Activated naive CD8-positive, alpha-beta T cell treated with anti-CD3 and anti-CD28 coated beads for 36 hours (primary cell): ENCODE measurements at places on chromosomes 12 and 14.
A peak's percentile ranks its signal among the peaks of the same experiment; 100 is the strongest.

DNA sequence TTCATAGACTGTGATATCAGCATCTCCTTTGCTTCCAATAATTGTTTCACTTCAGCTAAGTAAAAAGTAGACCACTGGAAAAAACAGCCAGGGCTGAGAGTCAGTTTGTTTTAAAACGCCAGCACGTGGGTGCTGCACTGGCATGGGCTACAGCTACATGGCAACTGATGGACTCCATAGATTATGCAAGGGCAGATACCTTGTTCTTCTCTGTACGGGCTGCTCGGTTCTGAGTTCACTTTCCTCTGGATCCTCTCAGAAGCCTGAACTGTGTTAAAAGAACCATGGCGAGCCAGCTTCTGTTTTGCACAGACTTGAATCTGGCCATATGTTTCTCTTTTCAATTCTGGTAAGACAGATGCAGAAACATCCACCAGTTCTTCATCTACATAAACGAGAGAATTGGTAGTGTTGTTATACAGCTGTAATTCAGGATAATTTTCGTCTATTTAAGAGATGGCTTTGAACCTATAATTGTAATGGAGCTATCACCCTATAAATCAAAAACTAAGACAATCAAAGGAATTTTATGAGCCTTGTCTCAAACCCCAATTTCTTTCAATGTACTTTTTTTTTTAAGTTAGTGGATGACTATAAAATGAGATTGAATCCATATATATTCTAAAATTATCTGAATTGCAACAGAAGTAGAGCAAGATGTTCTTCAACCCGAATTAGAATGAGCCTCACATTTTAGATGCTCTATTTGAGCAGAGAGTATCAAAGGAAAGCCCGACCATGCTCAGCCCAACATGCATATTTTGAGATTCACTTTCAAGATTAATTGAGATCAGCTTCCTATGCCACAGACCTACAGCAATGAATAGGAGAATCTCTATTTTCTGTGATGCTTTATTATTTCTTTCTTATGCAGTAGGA, 31.5 kb downstream of the E2F7 start:
- no peak for DNase-seq

GRCh38 chr14:61471297-61472005, 150.1 kb downstream of the PRKCH start:
- DNase-seq: no peak

- no peak for DNase-seq
These were observed 5.6 kb downstream of the RIC8B start for GRCh38 chr12:106780010-106780631.

DNA sequence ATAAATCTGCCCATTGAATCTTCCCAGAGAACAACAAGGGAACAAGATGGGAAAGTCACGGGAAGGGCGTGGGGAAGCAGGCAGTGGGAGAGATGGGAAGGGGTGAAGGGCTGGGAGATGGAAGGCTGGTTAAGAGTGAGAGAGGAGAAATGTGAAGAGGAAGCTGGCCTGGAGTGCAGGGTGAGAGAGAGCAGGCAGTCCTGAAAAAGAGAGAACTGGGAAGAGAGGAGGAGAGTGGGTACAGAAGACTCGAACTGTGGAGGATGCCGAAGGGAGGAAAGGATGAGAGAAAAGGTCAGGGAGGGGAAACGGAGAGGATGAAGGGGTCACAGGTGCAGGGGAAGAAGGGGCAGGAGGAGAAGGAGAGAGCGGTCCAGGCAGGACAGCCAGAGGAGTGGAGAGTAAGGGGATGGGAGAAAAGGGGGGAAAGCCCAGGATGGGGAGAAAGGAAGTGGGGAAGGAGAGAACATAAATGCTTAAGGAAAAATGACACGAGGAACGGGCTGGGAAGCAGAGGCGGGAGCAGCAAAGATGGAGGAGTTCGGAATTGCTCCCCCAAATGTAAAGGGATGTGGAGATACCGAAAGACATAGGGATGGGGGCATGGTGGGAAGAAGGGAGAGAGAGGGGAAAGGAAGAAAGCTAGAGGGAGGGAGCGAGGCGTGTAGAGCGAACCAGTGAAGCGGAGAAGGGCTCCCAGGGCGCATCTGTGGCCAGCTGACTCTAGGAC, 1.2 kb downstream of the PIANP start:
- no peak for DNase-seq

DNA sequence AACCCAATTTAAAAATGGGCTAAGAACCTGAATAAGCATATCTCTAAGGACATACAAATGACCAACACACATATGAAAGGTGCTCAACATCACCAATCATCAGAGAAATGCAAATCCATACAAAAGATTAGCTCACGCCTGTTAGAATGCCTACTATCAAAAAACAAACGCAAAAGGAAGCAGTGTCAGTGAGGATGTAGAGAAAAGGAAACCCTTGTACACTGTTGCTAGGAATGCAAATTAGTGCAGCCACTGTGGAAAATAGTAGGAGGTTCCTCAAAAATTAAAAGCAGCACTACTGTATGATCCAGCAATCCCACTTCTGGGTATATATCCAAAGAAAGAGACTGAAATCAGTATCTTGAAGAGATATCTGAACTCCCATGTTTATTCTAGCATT, 133.0 kb downstream of the CPNE8 start:
- DNase-seq: no peak

- DNase-seq: no peak
These were observed 212.9 kb upstream of the HMGA2 start for GRCh38 chr12:65611396-65611795.

DNA sequence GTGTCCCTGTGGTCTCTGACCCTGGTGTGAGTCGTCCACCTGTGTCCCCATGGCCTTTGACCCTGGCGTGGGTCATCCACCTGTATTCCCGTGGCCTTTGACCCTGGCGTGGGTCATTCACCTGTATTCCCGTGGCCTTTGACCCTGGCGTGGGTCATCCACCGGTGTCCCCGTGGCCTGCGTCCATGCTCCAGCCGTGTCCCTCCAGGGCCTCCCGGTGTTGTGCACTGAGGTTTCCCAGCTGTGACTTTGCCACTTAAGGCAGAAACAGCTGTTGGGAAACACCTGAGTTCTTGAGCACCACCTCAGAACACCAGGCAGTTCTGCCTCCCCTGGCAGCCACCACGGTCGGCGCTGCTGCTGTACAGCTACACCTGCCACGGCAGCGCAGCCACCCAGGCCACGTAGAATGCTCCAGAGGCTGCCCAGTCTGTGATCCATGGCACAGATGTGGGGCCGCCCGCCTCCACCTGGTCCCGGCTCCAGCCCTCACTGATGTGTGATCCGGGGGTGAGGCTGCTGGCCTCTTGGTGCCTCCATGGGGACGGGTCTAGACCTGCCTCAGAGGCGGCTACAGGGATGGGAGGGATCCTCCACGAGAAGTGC, 69.1 kb upstream of the GALNT9 start:
- no peak for DNase-seq

DNA sequence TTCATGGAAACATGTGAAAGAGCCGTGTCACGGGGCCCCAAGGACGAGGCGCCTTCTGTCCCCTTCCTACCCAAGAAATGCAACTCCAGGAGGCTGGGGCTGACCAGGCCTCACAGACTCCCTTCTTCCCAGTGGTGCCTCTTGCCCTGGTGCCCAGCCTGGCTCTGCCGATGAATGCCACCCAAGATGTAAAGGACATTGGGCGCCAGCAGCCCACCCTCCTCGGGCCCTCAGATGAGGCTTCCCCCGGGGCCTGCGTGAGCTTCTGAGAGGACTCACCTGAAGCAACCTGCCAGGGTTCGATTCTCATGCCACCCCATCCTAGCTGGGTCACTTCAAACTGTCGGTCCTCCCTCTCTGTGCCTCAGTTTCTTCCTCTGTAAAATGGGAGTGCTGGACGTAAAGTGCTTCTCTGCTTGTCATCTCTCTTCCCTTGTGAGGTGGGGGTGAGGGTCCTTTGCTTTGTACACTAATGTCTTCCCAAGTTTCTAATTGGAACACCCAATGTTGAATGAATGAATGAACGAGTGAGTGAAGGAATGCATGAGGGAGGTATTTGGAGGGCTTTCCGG, 10.8 kb downstream of the FAM222A start:
- DNase-seq: no peak

GRCh38 chr12:128402486-128403243, 135.7 kb downstream of the TMEM132C start:
- DNase-seq: no peak

GRCh38 chr12:32062881-32063280, 43.8 kb upstream of the BICD1 start:
- no peak for DNase-seq

DNA sequence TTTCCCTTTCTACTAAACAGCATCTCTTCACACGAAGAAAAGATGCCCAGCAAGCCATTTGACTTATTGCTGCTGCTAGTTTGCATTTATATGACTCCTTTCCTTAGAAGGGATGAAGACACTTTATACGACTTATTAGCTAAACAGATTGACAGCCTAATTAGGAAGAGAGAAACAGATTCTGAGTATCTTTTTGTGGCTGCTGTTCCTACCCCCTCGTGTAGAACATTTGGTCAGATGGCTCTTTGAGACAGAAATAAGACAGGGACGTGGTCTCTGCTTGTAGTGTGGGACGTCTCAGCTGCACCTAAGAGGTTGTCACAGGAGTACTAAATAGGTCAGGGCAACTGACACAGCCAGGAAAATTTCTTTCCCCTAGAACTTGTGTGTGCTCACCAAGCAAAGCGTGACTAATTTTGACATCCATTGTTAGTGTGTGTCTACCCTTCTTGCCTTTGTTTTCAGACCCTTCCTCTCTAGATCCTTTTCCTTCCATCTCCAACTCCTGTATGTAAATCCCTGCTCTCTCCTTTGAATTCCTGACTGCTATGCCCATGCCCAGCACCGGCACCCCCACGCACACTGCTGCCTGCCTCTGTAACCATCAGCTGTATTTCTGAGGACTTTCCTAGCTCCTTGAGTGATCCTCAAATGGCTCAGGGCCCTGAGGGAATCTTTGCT, 83.2 kb downstream of the DAD1 start:
- no peak for DNase-seq

DNA sequence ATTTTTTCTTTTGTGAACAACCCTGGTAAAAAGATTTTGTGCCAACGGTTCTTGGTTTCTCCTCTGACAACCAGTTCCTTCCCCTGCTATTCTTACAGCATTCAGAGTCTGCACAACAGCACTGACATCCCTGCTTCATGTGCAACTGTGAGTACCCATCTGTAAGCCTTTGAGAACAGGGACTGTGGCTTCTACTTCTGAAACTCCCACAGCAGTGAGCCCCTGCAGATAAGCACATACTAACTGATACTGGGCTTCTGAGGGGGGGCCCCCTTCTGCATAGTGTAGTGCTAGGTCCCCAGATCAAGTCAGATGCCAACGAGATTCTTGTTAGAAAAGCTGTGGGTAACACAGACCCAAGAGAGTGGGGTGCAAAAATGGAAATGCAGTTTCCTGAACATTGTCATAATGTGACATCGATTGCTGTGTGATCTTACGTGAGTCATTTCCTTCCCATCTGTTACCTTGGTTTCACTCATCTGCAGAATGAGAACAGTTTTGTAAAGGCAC, 11.1 kb upstream of the NINJ2 start:
- peak; percentile 84 for DNase-seq

GRCh38 chr12:563787-564298, 99.4 kb downstream of the NINJ2 start:
- no peak for DNase-seq

DNA sequence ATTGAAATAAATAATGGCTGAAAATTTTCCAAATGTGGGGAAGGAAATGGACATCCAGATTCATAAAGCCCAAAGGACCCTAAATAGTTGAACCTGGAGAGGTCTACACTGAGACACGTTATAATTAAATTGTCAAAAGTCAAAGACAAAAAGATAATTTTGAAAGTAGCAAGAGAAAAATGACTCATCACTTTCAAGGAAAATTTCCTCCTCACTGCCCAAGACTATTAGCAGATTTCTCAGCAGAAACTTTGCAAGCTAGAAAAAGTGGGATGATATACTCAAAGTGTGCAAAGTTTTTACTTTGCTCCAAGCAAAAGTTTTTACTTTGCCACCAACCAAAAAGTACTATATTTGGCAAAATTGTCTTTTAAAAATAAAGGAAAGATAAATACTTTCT, 15.9 kb upstream of the KRT83 start:
- no peak for DNase-seq

- DNase-seq: no peak
These were observed 161.1 kb downstream of the MYRFL start for GRCh38 chr12:69986114-69986513.

DNA sequence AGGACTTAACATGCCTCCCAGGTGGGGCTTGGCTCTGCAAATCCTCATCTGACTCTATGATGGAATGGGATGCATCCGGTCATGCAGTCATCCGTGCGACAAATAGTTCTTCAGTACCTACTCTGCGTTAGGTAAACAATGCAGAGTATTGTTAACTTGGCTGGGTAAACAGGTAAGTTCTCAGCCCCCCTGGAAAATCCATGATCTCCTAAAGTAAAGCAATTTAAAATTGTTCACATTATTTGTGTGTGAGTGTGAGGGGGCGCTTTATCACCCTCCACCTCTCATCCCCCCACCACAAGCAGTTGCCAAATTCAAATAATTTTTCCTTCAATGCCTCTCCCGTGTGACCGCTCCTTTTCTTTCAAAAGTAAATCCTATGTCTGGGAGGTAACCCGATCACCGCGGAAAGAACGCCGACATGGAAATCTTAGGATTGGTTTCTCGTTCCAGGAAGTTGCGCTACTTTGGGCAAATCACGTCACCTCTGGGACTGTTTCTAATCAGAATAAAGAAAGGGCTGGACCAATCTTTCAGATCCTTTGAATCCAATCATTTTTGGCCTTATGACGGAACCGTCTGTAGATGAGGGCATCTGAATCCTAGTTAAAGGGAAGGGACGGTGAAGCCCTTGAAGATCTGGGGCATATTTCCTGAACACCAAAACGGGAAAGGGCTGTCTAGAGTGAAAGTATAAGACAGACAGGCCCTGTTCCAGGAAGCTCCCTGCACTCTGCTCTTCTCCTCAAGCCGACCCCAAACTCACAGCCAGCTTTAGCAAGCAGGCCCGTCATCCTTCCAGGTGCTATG, 44.0 kb upstream of the SINHCAF start:
- DNase-seq: no peak

- DNase-seq: no peak
These were observed 24.5 kb downstream of the FZD10 start for GRCh38 chr12:130186651-130187268.

DNA sequence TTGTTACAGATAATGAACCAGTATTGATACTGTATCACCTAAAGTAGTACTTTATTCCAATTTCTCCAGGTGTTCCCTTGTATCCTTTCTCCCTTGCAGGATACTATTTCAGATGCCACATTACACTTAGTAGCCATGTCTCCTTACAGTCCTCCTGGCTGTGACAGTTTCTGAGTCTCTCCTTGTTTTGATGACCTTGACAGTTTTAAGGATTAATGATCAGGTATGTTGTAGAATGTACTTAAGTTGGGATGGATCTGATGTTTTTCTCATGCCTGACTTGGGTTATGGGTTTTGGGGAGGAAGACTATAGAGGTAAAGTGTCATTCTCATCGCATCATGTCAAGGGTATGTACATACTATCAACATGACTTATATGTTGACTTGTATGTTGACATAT, 193.6 kb downstream of the ADGRD1 start:
- no peak for DNase-seq

DNA sequence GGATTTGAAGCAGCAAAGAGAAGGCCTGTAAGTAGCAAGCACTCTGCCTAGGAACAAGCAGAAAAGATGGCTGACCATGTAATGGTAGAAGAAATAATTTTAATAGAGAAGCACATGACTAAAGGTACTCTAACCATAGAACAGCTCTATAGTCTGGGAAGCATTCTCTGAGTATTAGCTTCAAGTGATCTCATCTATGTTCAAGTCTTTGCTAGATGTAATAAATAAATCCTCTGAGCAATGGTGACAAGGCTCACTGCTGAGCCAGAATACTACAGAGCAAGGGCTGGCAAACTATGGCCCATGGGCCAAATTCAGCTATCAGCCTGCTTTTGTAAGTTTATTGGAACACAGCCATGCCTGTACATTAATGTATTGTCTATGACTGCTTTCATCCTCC, 84.8 kb downstream of the PEBP1 start:
- no peak for DNase-seq
